Dermis blood vessel endothelial cell (primary cell): ENCODE measurements at places on chromosomes 12 and 14. TPM values are rescaled to one million over a fixed set of nuclear protein-coding genes. Genes with fewer than 3 reads are reported as not detected.

- no peak for DNase-seq
Observed at GRCh38 chr12:5499566-5500330, 67.8 kb downstream of the NTF3 start.

- no peak for DNase-seq
Observed at GRCh38 chr14:23365732-23366425, 907 bp upstream of the EFS start.

DNA sequence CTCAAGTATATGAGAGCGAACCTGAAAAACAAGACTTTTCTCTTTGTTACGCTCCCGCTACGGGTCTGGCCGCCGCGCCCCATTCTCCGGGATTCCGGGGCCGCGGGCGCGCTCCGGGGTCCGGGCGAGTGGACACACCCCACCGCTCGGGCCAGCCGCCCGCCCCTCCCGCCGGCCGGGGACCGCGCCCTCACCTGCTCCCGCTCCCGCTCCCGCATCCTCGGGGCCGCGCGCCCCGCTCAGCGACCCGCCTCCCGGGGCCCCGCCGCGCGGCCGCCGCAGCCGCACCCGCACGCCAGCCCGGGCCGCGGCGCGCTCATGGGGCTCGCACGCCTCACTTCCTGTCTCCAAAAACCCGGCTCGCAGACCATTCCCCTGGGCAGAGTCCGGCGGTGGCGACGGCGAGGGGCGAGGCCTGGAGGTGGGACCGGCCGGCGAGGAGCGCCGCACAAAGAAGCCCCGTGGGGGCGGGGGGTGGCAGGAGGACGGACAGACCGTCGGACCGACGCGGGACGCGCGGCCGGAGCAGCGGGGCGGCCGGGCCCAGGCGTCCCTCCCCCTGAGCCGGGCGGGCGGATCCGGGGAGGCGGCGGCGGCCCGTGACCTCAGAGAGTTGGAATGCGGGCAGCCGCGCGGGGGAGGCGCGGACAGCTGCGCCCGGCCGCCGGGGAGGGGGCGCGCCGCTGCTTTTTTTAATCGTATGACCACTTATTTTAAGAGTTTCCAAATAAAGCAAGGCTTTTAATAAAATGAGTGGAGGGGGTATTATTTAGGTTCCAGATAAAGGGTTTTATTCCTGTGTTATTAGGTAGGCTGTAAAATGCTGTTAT lies at the start of gene PTPN21:
TSS of gene PTPN21 (minus strand) at position 551 of the 830 bp plus-strand sequence. CDS start 4,590 bp downstream, outside the sequence.
- DNase-seq: peak; percentile 80

DNA sequence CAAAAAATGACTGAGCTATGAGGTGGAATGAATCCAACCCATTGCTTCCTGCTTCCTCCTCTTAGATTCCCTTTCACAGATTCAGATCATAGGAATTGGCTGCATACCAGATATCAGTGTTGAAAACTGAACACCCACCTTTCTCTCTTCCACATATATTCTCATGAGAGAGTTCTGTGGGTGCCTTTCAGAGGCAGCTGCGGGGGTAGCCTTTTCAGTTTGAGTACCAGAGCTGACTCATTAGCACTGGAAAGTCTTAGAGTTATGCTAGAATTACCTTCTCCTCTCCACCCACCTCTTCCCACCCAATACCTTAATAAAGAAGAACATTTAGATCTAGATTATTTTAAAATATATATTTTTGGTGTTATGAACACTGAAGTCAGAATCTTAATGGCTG lies 495.4 kb upstream of the SEL1L start:
- no peak for DNase-seq

- DNase-seq: no peak
Observed at GRCh38 chr14:74239848-74240793, 872 bp downstream of the VSX2 start.

GRCh38 chr12:30706476-30706875 lies 10.8 kb upstream of the IPO8 start:
- DNase-seq: no peak

DNA sequence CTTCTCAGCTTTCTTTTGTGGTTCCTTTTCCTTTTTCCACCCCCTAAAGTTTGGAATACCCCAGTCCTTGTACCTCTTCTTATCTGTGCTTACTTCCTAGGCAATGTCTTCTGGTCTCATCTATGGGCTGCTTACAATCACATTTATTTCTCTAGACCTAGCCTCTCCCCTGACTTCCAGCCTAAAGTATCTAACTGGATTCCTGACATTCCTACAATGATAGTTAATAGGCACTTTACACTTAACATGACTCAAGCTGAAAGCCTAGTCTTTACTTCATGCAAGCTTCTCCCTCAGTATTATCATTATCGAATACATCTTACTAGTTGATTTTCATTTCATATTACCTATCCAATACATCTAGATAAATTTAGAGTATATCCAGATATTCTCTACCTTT lies 21.2 kb downstream of the CLECL1 start:
- DNase-seq: no peak

GRCh38 chr12:6056406-6057240 lies 67.8 kb downstream of the VWF start:
- peak; percentile 48 for DNase-seq

GRCh38 chr14:69768873-69769272 lies 1.9 kb downstream of the SRSF5 start:
- DNase-seq: peak; percentile 85

- no peak for DNase-seq
Observed at GRCh38 chr12:47473091-47473490, 232.7 kb downstream of the RPAP3 start.

DNA sequence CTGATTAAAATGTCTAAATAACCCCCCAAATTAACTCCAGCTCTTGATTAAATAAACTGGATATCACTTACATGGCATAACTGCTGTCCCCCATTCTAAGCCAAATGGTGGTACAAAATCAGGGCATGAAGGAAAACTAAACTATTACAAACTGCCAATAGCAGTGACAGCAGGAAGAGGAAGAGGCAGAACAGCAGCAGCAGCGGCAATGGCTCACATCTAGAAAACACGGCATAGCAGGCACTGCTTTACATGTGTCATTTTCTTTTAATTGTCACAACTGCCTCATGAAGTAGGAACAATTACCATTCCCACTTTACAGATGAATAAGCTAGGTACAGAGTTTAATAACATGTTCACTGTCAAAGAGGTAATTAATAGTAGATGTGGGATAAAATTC lies 92.0 kb downstream of the EPS8 start:
- DNase-seq: peak; percentile 31

GRCh38 chr14:27063959-27064358 lies 466.1 kb upstream of the NOVA1 start:
- no peak for DNase-seq

DNA sequence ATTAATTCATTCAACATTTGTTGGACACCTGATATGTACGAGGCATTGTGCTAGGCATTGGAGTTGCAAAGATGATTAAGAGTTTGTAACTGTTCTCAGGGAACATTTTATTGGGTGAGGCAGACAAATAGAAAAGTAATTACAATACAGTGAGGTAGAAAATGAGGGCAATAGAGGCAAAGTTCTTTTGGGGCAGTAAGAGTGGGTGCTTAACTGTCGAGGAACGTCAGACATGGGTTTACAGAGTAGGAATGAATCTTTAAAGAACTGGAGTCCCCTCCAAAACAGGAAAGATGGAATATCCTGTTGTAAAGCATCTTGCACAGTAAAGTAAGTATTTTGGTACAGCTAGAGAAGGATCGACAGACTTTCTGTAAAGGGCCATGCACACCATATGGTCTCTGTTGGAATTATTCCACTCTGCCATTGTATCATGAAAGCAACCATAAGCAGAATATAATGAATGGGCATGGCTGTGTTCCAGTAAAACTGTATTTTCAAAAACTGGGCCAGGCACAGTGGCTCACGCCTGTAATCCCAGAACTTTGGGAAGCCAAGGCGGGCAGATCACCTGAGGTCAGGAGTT lies 9.1 kb downstream of the CREBL2 start:
- DNase-seq: no peak

DNA sequence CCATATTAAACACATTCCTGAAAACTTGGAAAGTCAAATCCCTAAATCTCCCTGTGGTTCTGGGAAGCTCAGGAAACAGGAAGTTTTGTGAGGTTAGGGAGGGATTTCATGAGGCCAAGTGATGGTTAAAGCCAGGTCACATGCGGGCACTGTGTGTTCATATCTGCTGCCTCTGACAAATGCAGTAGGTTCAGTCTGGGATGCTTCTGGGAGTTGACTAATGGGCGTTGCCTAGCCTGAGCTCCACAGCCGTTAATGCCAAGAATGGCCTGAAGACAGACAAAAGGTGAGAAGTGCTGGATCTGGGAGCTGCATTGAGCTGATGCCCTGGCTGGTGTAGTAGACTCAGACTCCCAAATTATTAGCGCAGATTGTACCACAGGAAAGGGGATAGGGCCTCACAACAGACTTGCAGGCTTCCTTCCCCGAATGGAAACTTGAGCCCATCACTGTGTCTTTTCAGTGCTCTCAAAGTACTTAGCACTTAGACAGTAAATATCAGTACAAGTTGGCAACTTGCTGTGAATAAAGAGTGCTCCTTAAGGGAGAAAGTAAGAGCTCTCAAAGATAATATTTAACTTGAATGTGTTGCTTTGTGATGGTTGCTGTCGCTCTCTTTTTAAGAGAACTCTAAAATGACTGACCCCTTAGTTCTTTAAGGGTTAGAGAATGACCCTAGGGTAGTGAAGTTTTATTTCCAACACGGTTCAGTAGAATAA lies 17.3 kb downstream of the GSG1 start:
- peak; percentile 31 for DNase-seq

DNA sequence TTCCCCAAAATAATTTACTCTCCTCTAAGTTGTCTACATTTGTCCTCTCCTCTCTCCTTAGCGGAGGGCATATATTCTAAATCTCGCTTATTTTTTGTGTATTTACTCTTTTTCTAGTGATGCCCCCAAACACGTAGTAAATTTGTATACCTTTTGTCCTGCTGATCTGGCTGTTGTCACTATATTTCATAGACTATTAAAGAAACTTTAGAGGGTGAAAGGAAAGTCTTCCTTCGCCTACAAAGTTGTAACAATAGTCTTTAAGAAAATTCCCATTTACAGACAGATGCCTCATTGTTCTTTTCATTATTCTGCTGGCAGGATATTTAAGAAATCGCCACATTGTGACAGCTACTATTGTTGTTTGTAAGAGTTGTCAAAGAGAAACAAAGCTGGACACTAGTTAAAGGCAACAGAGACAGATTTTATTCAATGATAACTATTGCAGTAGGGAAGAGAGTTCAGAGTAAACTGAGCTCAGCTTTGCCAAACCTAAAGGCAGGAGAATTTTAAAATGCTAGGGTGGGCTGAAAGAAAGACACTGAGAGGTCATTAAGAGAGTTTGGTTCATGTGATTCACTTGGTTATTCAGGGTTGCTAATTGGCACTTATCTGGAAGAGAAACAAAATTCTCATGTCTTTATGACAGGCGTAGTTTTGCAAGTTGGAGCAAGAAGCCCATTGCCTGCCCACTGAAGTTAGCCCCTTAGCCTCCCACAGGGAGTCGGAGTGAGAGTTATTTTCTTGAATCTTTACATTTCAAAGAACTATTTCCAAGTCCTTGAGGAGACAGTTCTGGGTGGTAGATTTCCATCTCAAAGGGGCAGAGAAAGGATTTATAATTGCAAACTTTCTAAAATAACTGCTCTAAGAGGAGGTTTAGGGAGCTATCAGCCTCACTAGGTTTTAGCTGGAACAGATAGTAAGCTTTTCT lies 1272.5 kb upstream of the SEL1L start:
- DNase-seq: no peak

The LUM gene
- total RNA-seq: under 0.01 and 0.65 TPM in 2 replicates

The DIO2 gene
- total RNA-seq: 0.51 TPM in 1 of 2 replicates, not detected in the other

The GPRC5D gene
- 0.17 TPM in 1 of 2 replicates, not detected in the other for total RNA-seq

The ANO4 gene
- total RNA-seq: 0.85 and 1.1 TPM in 2 replicates

The RIPK3 gene
- 4.7 and 5.8 TPM in 2 replicates for total RNA-seq

The RARG gene
- total RNA-seq: 11.7 and 17.7 TPM in 2 replicates

The TUBA1B gene
- 1,075 and 1,939 TPM in 2 replicates for total RNA-seq

The DHRS2 gene
- total RNA-seq: 0.51 and 0.65 TPM in 2 replicates

The KRT79 gene
- total RNA-seq: not detected in 2 replicates
